ENCODE measurements at places on chromosomes 1 and 21.

DNA sequence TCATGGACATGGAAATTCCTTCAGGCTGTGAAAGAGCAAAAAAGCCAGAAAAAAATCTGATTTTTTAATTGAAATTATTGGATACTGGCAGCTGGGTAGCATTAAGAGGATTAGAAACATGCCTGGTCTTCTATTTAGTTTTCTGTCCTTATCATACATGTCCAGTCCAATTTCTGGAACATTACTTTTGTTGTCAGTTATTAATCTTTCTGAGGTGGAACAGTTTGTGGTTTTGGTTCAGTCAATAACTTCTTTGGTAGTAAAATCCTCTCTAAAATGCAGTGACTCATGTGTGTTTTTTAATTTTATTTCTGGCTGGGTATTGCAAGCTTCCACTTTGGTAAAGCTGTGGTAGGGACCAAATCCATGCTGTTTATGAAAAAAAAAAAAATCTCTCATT lies 687.0 kb upstream of the ADGRL2 start:
- DNase-seq, result no peak

GRCh38 chr1:87903242-87903641 lies 574.6 kb downstream of the LMO4 start:
- DNase-seq, result no peak

DNA sequence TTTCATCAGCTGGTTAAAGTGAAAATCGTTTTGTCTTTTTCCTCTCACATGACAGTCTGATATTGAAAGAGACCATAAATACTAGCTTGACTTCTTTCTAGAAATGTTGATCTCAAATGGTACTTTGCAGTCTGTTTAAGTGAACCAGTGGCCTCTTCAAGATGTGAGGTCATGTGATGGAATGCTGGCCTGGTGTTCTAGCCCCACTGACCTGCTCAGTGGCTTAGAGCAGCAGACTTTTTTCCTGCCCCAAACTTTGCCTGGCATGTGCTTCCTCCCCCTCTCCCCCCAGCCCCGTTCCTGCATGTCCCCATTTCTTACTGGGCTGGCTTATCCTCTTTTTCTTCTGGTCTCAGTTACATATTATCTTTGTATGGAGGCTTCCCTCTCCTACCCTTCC lies 34.3 kb downstream of the ZYG11A start:
- no peak for DNase-seq

DNA sequence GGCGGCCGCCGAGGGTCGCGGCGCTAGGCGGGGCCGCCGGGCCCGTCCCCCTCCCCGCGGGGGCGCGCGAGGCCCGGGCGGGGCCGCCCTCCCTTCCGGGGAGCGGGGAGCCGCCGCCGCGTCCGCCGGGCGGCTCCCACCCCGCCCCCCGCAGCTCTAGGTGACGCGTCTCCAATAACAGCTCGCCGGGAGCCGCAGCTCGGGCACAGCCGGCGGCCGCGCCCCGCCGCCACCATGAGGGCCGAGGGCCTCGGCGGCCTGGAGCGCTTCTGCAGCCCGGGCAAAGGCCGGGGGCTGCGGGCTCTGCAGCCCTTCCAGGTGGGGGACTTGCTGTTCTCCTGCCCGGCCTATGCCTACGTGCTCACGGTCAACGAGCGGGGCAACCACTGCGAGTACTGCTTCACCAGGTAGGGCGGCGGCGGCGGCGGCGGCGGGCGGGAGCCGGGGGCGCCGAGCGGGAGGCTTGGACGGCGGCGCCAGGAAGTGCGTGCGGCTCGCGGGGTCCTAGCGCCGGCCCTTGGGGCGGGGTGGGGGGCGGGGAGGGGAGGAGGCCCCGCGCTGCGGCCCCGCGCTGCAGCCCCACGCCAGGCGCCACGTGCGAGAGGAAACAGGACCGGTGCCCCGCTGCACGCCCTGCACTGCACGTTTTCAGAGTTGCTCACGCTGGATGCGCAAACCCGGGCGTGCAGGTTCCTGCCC lies at the start of gene SMYD2:
SMYD2 (plus strand) TSS at position 139 of the 699 bp plus-strand sequence; CDS start at position 235, 96 bp downstream.
- DNase-seq, result peak; percentile 74

GRCh38 chr1:12477936-12478611 lies 139.9 kb downstream of the DHRS3 start:
- peak; percentile 19 for DNase-seq

GRCh38 chr1:221040101-221040500 lies 160.9 kb downstream of the HLX start:
- no peak for DNase-seq

GRCh38 chr1:80961464-80962190 lies 839.1 kb upstream of the ADGRL2 start:
- DNase-seq, result no peak

- no peak for DNase-seq
Measured at GRCh38 chr1:64059556-64059955, 143.9 kb upstream of the UBE2U start.

DNA sequence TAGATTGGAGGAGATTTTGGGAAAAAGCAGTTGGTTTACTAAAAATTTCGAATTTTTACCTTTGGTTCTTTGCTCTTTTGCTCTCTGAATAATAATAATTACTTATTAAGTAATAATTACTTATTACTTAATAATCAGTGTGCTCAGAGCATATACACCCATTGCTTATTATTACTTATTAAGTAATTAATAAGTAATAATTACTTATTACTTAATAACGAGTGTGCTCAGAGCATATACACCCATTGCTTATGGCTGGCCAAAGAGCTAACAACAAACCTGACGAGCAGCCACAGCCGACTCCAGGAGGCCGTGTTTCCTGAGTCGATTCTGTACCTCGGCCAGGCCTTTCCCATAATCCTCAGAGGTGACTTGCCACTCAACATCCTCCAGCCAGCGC lies 20.5 kb downstream of the SPTA1 start:
- no peak for DNase-seq

GRCh38 chr1:50637460-50637859 lies 214.2 kb upstream of the DMRTA2 start:
- DNase-seq, result no peak

- no peak for DNase-seq
Measured at GRCh38 chr1:55050283-55050682, 10.9 kb downstream of the PCSK9 start.

DNA sequence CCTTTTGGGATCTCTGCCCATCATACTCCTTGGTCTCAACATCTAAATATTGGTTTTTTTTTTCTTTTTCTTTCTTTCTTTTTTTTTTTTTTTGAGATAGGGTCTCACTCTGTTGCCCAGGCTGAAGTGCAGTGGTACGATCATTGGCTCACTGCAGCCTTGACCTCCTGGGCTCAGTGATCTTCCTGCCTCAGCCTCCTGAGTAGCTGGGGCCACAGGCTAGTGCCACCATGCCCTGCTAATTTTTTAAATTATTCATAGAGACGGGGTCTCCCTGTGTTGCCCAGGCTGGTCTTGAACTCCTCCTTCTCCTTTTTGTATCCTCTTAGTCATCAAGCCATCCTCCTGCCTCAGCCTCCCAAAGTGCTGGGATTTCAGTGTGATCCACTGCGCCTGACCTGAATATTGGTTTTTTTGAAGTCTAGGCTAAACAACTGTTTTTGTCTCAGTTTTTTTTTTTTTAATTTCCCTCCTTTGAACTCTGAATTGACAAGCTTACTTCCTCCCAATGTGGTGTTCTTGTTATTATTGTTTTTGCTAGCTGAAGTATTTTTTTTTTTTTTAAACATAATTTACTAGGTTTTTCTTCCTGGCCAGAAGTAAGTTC lies 30.9 kb downstream of the MAPKAPK2 start:
- peak; percentile 54 for DNase-seq

DNA sequence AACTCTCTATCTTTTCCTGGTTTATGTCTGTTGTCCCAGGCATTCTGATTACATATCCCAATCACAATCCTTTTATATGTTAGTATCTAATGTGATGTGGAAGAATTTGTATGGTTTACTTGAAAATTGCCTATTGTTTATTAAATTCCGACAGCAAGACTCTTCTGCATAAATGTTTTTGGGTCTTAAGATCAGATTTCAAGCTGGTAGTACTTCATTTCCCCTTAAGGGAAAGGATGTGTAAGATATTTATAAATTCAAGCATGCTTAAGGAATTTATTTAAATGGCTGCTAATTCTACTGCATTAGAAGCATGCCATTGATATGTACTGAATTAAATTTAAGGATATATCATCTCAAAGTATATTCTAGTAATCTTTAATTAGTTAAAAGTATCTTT lies 20.4 kb upstream of the GPR88 start:
- DNase-seq, result no peak

GRCh38 chr1:50109647-50110075 lies 941 bp downstream of the ELAVL4 start:
- DNase-seq, result peak; percentile 8

DNA sequence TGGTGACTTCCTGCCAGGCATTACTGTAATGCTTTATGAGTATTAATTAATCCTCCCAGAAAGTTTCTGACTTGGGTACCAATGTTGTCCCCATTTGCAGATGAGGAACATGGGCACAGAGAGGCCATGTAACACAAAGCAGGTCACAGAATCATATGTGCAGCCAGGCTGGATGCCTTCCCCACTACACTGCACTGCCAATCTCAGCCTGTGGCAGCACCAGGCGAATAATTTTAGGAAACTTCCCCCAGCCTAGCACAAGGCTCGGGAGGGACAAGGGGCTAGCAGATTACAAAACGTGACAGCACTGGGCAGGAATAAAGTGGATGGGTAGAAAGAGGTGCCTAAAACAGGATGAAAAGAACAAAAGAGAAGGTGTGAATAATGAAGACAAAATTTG lies 331.7 kb upstream of the PROX1 start:
- no peak for DNase-seq

DNA sequence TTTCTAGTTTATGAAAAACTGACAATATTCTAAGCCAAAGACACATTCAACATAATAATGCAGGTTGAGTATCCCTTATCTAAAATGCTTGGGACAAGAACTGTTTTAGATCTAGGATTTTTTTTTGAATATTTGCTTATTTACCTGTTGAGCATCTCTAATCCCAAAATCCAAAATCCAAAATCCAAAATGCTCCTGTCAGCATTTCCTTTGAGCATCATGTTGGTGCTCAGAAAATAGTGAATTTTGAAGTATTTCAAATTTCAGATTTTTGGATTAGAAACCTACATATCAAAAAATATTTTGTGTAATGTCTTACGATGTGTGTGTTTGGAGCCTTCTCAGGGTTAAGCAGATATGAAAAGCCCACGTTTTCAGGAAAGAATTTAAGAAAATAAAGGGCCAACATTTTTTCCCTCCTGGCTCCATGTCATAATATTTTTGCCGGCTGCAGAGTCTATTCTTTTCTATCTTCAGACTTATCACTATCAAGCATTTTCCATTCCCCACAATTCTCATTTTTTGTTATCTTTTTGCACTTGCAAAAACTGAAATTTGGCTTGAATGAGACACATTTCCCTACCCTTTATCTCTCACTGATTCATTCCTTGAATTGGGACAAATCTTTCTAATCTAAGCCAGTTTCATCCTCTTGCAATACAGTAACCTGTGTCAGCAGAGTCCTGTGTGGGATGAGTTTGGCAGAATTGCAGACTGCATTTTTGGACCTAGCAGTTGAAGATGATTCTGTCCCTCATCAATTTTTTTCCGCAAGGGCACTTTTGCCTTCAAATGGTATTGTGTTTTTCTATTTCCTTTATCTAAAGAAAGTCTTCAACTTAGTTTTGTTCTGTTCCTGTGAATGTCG lies 233.9 kb downstream of the DISC1 start:
- DNase-seq, result no peak

GRCh38 chr1:173867141-173867752 lies 542 bp downstream of the GAS5 start:
- no peak for DNase-seq

DNA sequence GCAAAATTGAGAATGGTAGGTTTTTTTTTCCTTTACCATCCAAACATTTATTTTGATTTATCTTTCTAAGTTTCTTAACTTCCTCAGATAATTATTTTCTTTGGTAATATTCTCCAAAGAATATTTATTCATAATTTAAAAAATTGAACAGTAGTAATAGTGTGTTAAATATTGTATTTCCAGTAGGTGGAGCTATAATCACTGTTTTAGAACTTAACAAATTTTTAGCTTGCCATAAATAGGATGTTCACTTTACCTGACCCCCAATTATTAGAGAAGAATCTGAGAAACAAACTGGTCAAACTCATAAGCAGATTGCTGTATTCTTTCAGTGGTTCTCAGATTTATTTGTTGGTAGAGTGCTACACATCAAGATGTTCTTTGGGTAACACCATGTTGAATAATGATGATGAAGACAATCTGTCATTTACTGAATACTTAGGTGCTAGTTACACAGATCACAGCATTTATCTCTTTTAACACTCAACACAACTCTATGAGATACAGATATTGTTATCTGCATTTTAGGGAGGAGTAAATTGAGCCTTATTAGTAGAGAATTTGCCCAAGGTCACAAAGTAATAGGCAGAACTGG lies 82.4 kb upstream of the GPR88 start:
- DNase-seq, result no peak

- no peak for DNase-seq
Measured at GRCh38 chr1:182608845-182609610, 4.8 kb upstream of the RGS16 start.

- DNase-seq, result no peak
Measured at GRCh38 chr21:22536509-22536908, 1538.3 kb downstream of the NCAM2 start.

- DNase-seq, result no peak
Measured at GRCh38 chr1:217734973-217735372, 103.8 kb downstream of the SPATA17 start.

- DNase-seq, result no peak
Measured at GRCh38 chr1:18877282-18877681, 17.8 kb upstream of the TAS1R2 start.

DNA sequence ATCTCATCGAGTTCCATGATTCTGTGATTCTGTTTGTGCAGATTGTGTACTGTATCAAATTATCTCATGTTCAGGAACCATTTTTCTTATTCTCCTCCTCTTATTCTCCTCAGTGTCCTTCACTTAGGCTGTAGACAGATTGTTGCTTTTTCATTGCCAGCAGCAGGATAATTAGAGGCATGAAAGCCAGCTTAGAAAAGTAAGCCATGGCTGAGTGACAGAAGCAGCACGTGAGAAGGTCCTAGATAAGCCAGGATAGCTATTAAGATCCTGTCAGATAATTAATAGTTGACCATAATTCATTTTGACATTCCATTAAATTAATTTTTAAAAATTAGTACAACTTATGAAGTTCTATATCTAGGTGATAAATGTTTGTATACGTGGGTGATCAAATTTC lies 60.8 kb upstream of the PRKACB start:
- no peak for DNase-seq

DNA sequence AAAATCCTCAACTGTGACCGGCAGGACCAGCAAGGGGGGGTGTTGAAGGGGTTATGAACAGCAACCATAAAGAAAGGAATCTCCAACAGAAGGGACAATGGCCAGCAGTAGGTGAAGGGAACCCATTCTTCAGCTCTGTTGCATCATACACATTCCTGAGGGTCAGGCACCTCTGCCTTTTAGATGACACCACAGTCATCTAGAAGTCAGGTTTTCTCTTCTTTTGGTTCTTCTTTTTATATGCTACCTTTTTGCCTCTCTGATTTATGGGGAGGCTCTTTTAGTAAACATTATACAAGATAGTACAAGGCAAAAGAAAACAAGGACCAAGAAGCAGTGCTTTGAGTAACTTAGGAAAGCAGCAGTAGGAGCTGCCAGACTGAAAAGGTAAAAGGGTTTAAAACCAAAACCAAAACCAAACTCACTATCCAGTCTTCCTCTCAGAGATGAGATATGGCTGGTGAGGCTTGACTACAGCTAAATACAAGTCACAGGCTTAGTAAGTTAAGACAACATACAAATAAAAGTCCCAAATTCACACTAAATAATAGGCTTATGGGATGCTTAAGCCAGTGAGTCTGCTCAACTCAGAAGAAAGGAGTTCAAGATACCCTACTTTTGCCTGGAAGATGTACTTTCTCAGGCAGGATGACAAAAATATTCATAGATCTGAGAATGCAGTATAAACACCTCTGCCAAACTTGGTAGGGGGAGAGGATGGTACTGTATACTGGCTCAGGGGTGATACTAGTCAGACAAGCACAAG lies 4.1 kb downstream of the TEX38 start:
- peak; percentile 47 for DNase-seq
